Cerebellar cortex (tissue), 1 donor: ENCODE measurements at places on chromosomes 3 and 15.
A peak's percentile ranks its signal among the peaks of the same experiment; 100 is the strongest.

DNA sequence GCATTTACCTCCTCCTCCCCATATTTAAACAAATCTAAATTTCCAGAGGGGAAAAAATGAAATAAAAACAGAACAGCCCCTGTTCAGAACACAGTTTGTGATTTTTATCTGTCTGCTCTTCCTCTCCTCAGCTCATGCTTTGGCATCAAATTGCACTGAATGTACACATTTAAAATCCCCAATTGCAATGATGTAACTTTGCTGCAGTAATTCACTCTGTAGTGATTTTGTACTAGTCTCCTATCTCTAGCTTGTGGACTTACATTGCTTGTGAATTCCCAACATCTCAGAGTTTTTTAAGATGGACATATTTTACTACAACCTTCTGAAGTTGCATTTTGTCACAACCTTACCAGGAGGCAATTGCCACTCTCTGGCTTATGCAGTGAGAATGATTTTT, 81.6 kb upstream of the ROBO2 start:
- no peak for DNase-seq

DNA sequence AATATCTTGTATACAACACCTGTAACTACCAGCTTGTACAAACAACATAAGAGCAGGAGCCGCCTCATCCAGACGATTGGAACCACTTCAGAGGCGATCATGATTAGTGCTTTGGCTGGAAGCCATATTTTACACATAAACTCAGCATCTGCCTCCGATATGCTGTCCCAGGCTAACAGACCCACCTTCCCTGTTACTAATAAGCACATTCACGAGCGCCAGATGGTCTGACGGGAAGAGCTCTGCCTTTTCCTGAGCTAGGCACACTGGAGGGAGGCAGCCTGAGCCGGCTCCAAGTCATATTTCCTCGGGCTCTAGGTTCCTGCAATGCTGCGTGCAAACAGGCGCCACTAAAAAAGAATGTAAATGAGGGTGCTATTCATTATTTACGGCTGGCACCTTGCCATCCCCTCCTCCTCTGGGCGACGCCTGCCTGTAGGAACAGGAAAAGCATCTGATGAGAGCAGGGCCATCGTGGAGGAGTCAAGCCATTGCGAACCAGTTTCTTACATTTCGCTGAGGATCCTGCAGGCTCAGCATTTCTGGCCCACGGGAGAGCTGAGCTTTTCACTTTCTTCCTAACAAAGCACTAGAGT, 98.2 kb downstream of the ANXA2 start:
- peak; percentile 28 for DNase-seq

DNA sequence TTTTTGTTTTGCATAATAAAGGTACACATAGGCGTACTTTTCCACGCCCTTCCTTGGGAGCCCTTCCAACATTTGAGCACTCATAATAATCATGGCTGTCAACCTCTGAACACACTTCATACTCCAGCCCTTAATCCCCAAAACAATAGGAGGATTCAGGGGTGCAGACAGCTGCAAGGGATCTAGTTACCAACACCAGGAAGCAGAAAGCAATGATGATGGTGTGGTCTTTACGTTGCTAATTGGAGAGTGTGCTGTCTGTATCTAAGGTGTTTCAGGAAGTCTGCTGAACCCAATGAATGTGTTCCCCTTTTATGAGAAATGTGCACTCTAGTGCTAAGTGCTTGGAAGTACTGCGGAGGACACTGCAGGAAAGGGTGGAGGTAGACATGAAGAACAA, 60.3 kb upstream of the PDZRN3 start:
- no peak for DNase-seq

DNA sequence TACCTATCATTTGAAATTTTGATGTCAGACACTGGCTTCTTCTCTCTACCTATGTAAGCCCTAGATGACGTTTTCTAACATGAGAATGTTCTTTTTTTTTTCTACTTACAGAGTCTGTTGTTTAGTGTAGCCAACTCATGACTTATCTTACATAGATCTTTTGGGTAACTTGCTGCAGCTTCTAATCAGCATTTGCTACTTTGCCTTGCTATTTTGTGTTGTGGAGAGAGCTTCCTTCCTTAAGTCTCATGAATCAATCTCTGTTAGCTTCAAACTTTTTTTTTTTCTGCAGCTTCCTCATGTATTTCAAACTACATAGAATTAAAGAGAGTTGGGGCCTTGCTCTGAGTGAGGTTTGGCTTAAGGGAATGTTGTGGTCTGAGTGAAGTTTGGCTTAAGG, 568.7 kb upstream of the BCHE start:
- no peak for DNase-seq

GRCh38 chr3:185204894-185205293, 49.0 kb downstream of the EHHADH start:
- no peak for DNase-seq
